ENCODE measurements at places on chromosomes 13 and 19.
A peak's percentile ranks its signal among the peaks of the same experiment; 100 is the strongest.

- DNase-seq, result no peak
Measured at GRCh38 chr13:49810567-49811526, 18.4 kb upstream of the KPNA3 start.

DNA sequence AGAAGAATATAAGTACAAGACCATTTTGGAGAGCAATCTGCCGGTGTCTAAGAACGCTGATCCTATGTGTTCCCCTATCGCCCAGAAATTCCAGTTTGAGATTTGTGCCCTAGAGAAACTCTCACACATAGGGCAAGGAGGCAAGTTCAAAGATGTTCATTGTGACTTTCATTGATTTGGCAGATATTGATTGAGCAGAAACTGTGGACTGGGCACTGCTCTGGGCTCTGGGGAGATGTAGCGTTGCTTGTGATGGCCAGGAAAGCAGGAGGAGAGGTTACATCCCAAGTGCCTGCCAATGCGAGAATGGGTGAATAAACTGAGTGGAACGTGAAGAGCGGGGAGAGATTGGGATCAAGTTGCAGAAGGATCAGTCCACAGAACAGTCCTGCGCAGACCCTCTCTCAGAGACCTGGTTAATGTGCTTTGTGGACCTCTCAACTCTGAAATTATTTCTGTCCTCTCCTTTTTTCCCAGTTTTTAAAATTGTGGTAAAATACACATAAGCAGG, 123.9 kb upstream of the PEG3 start:
- no peak for DNase-seq

DNA sequence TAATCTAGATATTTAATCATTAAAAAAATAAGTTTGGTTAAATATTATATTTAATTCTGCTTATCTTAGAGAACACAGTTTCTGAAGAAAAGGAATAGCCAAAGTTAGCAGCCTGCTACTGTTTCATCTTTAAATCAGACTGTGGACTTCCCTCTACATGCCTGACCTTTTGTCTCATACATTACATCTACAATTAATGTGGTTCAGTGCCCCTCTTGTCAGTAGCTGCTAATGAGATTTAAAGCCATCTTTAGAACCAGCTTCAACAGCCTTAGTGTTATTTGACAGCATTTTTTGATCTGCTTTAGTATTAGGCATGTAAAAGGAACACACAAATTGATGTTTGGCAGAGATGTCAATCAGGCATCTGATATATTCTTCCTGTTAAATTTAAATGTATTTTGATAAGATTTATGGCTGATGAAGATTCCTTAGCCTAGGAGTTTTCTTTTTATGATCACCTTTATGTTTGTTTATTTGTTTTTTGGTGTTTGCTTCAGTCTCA, 1925.8 kb upstream of the PRR20A start:
- DNase-seq, result no peak

- no peak for DNase-seq
Measured at GRCh38 chr13:39965309-39965708, 309.8 kb downstream of the COG6 start.

- no peak for DNase-seq
Measured at GRCh38 chr19:18896421-18896841, 473 bp upstream of the CERS1 start.

- no peak for DNase-seq
Measured at GRCh38 chr19:29936409-29936808, 5.6 kb upstream of the URI1 start.

GRCh38 chr19:8324186-8325050, 3.1 kb downstream of the RPS28 start:
- no peak for DNase-seq

DNA sequence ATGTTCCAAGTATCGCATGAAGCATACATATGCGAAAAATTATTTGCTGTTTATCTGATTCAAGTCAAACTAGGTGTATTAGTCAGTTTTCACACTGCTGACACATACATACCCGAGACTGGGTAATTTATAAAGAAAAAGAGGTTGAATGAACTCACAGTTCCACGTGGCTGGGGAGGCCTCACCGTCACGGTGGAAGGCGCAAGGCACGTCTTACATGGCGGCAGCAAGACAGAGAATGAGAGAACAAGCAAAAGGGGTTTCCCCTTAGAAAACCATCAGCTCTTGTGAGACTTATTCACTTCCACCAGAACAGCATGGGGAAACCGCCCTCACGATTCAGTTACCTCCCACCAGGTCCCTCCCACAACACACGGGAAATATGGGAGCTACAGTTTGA, 13.0 kb upstream of the PROZ start:
- DNase-seq, result no peak

GRCh38 chr19:8611391-8611876, 919 bp upstream of the ADAMTS10 start:
- no peak for DNase-seq

- no peak for DNase-seq
Measured at GRCh38 chr19:49689133-49690078, at the start of gene ADM5. ADM5 (plus strand) TSS chr19:49689594; CDS start chr19:49689838, 244 bp downstream.

DNA sequence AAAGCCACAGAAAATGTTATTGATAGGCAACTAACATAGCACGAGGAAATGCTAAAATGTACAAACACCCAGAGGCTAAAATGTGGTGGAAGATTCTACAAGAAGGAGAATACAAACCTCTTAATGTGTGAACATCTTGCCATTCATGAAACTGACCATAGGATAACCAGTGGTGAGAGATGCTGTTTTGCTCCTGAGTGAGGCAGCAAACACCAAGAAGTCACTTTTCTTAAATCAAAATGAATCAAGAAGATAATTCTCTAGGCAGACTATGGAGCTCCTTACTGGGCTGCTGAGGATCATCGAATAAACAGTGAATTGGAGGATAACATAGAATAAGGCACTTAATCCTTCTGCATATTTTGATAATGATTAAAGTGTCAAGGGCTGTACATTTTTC, 375.4 kb upstream of the SLITRK6 start:
- DNase-seq, result no peak

GRCh38 chr19:53818756-53819155, 5.4 kb downstream of the NLRP12 start:
- DNase-seq, result no peak

GRCh38 chr19:35318679-35319448, 10.1 kb upstream of the CD22 start:
- DNase-seq, result peak; percentile 78

DNA sequence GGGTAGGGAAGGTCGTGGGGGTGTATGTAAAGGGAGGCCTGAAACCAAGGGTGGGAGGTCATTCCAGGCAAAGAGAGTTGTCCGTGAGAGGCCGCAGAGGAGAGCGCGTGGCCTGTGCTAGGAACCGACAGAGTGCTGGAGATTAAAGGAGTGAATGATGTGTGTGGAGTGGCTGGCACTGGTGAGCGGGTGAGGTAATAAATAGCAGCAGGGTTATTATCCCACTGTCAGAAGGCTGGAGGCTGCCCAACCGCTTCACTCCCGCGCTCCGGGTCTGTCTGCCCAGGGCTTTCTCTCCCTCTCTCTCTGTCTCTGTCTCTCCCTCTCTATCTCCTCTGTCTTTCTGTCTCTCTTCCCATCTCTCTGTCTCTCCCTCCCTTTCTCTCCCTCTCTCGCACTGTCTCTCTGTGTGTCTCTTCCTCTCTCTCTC, 17.4 kb downstream of the ZNF579 start:
- DNase-seq, result no peak

DNA sequence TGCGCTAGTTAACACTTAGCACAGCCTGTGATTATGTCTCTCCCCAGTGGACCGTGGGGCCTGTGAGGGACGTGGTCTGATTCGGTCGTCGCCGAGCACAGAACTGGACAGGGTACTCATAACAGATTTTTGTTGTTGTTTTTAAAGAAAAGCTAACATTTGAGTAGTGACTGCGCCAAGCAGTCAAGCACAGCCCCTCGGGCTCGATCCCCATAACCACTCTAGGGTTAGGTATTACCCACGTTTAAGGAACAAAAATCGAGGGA, 805 bp upstream of the PTOV1 start:
- no peak for DNase-seq

Measured in GM04503 (cell line).